ENCODE measurements at places on chromosomes 16 and 17.
A peak's percentile ranks its signal among the peaks of the same experiment; 100 is the strongest.

DNA sequence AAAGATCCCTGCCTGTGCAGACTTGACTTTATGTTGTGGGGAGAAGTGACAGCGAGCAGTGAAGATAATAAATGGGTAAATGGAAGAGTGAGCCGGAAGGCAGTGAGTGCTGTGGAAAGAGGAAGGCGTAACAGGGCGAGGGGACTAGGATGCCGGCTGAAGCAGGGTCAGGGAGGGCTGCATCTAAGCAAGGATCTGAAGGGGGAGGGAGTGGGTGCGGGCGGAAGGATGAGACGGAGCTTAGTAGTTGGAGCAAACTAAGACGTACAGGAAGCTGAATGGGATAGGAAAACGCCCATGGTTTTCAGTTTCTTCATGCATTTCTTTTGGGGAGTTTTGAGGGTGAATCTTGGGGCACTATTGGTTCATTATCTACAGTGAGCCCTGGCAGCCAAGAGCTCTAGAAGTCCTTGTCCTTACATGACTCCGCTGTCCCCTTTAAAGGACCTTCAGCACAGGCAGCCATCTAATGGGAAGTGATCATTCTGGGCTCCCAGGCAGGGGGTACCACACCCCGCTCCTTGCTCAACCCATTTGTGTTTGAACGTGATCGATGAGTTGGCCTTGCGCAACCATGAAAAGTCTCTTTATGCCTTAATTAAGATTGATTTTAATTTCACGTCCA is 10.4 kb upstream of the NAT9 start:
- DNase-seq = no peak

- DNase-seq = no peak
These were observed 24.2 kb downstream of the MAP3K3 start for GRCh38 chr17:63646488-63646806.

DNA sequence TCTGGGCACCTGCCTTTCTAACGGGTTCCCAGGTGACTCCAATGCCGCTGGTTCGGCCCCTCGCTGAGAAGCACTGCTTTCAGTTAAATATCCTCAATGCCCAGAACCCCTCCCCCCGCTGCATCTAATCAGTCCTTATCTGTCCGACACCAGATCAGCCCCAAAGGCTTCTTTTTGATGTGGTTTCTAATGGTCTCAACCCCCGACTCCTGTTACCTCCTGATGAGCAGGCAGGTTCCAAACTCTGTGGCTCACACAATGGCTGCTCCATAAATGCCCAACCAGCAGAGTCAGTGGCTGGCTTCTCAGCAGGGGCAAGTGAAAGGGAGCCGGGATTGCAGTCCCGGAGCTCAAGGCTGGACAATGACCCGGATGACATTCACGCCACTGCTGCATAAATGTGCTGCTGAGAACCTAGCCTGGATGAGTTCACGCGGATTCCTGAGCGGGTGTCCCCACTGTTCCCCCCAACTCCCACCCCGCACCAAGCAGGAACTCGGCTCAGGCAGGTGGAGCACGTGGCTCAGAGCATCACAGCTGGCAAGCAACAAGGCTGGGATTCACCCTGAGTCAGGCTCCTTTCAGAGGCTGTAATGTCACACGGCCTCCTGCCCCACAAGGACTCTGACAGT is 1.0 kb upstream of the SLC38A8 start:
- no peak for DNase-seq

DNA sequence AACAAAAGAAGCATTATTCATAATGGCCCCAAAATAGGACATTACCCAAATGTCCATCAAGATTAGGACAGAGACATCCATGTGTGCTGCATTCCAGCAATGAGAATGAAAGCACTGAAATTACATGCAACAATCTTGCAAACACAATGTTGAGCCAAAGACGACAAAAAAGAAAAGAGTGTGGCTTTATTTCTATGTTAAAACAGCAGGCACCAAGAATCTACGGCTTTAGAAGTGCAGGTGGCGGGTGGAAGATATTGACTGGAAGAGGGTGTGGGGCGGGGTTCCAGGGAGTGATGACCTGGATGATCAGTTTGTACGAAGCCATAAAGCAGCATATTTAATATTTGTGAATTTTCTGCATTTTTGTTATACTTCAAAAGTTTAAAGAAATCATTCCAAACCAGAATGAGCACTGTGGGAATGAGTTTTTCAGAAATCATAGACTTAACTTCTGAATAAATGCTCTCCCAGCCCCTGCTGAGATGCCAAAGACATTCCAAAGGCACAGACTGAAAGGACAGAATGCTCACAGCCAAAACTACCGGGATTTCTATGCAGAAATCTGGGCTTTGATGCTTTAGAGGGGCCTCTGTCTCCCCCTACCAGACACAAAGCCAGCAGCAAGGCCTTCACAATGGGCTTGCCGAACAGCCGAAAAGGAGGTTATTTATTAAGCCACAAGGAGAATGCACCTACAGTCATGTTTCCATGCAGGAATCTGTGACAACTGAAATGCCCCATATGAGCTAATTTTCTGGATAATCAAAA is 361.6 kb downstream of the GRIN2A start:
- DNase-seq = no peak

GRCh38 chr17:45394913-45395568 is 37.6 kb downstream of the ARHGAP27 start:
- peak; percentile 85 for DNase-seq

- peak; percentile 57 for DNase-seq
These were observed 127.5 kb downstream of the SOCS1 start for GRCh38 chr16:11128211-11129141.

GRCh38 chr17:69090365-69090764 is 29.6 kb upstream of the ABCA9 start:
- no peak for DNase-seq

DNA sequence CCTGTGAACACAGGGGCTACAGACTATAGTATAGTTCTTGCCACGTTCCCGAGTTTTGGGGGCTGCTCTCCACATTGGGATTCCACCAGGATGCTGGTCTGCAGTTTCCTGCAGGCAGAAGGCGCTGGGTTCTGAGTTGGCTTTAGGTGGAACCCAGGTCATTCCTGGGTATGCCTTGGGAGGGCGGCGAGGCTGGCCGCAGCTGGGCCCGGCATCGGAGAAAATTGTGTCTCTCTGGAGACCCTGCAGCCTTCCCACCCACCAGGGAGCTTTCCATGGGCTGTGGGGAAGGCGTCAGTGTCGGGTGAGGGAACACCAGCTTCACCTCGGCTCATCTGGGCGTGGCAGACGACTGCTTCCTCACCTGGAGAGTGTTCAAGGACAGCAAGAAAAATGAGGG is 183.6 kb downstream of the RAB11FIP4 start:
- no peak for DNase-seq

- DNase-seq = no peak
These were observed 1.3 kb downstream of the PRSS53 start for GRCh38 chr16:31087481-31087880.

- no peak for DNase-seq
These were observed 184.9 kb downstream of the MSI2 start for GRCh38 chr17:57441270-57441600.

GRCh38 chr17:39628655-39629493 is 2.1 kb downstream of the PPP1R1B start:
- no peak for DNase-seq

GRCh38 chr17:3596804-3597464 is 12.3 kb downstream of the TRPV1 start:
- no peak for DNase-seq

DNA sequence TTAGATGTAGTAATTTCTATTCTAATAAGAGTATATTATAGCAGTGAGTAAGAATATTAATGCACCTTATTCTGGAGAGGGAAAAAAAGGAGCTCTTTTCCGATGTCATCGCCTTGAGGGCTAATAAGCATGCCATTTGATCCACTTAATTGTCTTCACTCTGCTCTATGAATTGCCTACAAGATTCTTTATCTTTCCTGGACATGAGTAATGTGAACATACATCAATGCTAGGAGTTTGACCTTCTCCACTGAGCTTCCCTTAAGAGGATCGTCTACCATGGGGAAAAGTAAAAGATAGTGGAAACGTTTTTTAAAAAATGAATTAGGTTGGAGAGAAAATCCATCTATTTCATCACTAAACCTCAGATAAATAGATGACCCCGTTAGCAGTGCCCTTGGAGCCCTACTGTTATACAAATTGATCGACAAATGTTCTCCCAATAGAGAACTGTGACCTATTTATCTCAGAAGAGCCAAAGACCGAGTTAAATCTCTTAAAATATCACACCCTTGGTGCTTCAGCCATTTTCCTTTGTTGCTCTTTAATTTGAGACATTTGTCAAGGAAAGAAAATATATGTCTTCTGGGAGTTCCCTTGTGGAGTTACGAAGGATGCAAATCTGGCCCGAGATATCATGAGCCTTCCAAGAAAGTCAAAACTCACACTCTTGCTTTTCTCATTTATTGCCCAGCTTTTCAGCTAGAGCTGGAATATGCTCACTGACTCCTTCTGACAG is 898.5 kb downstream of the KCNJ2 start:
- DNase-seq = no peak

- DNase-seq = no peak
These were observed 2.8 kb upstream of the IL21R start for GRCh38 chr16:27398894-27399853.

- no peak for DNase-seq
These were observed 306.0 kb downstream of the FOXL1 start for GRCh38 chr16:86884390-86884650.

DNA sequence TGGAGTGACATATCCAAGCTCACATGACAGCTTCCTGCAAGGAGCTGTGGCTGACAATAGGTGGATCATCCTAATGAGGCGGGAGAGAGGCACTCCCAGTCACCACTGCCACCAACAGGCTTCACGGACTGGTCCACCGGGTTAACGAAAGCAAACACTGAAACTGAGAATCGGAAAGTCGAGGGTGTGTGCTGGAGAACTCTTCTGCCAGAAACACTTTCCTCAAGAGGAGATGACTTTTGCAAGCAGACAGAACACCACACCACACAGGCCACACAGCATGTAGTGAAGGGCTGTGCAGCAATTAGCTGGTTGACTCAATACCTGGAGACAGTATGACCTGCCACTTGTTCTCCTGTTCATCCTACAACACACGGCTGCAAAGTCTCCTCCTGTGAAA is 53.0 kb upstream of the DNAJA2 start:
- no peak for DNase-seq

- DNase-seq = no peak
These were observed 21.2 kb downstream of the TRAF4 start for GRCh38 chr17:28765038-28765437.

- no peak for DNase-seq
These were observed at the start of gene KRTAP16-1 for GRCh38 chr17:41308918-41309359. KRTAP16-1 (minus strand) TSS chr17:41309309; CDS start chr17:41309253, 56 bp downstream.

- DNase-seq = no peak
These were observed 14.3 kb upstream of the PDK2 start for GRCh38 chr17:50080827-50081226.

- no peak for DNase-seq
These were observed 22.7 kb downstream of the HAPSTR1 start for GRCh38 chr16:9114112-9114511.

GRCh38 chr16:80852261-80852872 is 48.0 kb upstream of the CDYL2 start:
- peak; percentile 3 for DNase-seq

GRCh38 chr17:7177191-7177953 is 1.8 kb downstream of the ASGR1 start:
- peak; percentile 50 for DNase-seq

DNA sequence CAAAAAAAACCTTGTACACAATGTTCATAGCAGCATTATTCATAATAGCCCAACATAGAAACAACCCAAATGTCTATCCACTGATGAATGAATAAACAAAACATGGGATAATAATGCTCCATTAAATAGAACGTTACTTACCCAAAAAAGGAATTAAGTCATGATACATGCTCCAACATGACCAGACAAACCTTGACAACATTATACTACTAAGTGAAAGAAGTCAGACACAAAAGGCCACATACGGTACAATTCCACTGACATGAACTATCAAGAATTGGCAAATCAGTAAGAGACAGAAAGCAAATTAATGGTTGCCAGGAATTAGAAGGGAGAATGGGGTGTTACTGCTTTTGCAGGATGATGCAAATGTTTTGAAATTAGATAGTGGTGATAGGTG is 193.8 kb upstream of the SHISA6 start:
- DNase-seq = no peak

GRCh38 chr17:36879027-36879426 is 58.2 kb upstream of the LHX1 start:
- no peak for DNase-seq

DNA sequence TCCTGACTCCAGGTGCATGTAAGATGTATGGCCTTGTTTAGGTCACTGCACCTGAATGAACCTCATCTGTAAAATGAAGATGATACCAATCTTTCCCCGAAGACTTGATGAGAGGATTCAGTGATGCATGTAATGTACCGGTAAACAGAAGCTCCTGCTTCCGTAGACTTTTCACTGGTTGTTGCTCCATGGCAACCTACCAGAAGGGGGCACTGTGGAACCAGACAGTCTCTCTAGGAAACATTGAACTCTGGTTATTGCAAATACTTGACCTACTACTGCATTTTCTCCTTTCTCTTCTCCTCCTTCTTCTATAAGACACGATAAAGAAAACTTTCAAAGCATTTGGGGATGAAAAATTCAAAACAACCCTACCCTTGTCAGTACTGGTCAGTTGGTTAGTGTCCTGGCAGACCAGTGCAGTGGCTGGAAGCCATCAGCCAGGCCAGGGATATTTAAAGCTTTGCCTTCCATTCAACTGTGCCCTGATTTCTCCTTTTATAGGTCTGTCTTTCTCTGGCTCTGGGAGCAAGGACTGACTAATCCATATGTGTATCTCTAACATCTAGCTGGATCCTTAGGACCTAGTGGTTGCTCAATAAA is 667.4 kb upstream of the SALL1 start:
- peak; percentile 46 for DNase-seq

- no peak for DNase-seq
These were observed 48.9 kb downstream of the TEX2 start for GRCh38 chr17:64213995-64214811.

GRCh38 chr17:63571632-63572310 is 21.5 kb downstream of the DCAF7 start:
- DNase-seq = peak; percentile 91

DNA sequence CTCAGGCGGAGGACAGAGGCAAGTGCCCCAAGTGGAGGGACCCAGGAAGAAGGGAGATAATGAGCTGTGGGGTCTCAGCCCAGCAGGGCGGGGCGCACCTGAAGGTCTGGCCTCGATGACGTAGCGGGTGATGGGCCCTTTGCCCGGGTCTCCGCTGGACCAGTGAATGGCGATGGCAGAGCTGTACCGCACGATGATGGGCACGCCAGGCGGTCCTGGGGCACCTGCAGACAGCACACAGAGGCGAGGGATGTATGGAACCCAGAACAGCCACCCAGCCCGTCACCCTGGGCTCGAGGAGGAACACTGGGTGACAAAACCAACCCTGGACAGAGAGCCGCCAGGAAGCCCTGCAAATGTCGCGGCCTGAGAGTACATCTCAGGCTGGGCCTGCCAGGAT is 46.2 kb upstream of the CDC42EP4 start:
- DNase-seq = no peak

GRCh38 chr17:79950306-79950705 is 85.4 kb downstream of the TBC1D16 start:
- no peak for DNase-seq

- DNase-seq = no peak
These were observed 21.0 kb downstream of the PMM2 start for GRCh38 chr16:8818504-8819270.

Measured in amniotic epithelial cell (primary cell).